ENCODE measurements at places on chromosomes 2 and 18.
A peak's percentile ranks its signal among the peaks of the same experiment; 100 is the strongest.

DNA sequence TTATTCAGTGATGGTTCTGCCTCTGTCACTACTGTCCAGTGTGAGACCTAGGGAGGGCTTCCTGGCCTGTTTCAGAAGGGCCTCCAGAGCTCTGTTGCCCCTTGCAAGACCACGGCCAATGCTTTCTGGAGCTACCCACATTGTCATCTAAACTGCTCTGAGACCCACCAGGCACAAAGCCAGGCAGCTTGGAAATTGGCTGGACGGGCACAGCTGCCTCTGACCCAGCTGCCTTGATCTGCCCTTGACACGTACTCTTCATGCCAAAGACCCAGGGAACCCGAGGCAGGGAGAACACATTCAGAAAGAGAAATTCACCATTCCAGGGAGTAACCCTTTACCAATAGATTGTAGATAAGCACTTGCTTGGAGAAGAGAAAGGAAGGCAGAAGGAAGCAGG lies 183.7 kb upstream of the SIX2 start:
- no peak for DNase-seq

DNA sequence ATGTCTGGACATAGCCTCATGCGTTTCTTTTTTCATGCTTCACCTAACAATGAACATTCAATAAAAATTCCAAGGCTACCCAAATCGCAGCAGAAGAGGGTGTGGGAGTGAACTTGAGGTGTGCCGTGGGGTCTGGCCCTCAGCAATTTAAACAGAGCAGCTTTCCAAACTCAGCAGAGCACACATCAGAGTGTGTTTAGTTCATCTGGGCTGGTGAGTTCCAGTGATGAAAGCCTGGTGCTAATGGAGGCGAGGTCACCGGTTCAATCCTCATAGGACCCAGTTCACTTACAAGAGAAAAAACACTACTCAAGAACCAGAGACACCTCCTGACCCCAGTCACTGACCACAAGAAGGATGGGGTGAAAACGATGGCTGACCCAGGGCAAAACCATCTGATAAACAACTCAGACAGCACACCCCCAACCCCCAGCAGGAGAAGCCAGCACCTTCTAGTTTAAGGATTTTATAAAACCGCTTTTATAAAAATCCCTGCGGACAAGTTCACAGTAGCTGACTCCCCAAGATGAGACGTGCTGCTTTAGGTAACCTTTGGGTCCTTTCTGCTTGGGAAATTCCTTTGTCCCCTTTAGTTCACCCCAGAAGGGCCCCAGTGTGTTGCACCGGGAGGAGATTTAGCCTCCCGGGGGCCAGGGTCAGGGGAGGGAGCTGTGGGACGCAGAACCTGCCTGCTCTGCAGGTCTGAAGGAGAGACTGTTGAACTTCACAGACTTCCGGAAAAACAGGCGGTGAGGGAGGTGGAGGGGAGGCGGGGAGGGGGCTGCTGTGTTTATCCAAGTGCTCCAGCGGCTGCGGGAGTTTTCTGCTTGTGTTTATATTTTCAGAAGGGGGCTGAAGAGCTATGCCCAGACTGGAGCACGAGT lies 152.7 kb upstream of the SOX11 start:
- no peak for DNase-seq

- DNase-seq: no peak
These were observed 16.2 kb downstream of the KLF7 start for GRCh38 chr2:207149249-207150213.

GRCh38 chr2:150832686-150833085 lies 345.2 kb upstream of the RND3 start:
- no peak for DNase-seq

GRCh38 chr2:83630351-83630750 lies 828.7 kb downstream of the SUCLG1 start:
- DNase-seq: no peak

DNA sequence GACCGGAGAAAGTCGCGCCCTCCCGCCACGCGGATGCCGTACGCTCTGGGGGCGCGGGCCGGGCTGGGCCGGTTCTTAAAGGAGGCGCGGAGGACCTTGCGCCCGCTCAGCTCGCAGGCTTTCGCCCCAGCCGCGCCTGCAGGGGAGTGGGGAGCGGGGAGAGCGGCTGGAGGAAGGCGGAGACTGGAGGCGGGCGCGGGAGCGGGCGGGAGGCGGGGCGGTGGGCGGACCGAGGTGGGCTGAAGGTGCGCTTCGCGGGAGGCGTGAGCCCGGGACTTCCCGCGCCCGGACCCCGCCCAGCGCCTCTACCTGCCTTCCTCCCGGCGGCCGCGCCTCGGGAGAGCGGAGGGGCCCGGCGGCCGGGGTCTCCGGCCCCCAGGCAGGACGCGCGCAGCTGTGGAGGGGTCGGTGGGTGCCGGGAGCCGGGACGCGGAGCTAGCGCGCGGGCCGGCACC lies at the start of gene ADRA2B:
Gene ADRA2B (minus strand): TSS at position 148 of the 455 bp plus-strand sequence. CDS start 422 bp downstream, outside the sequence.
- peak; percentile 64 for DNase-seq

- DNase-seq: no peak
These were observed 14.1 kb upstream of the PLEKHH2 start for GRCh38 chr2:43622931-43623451.

DNA sequence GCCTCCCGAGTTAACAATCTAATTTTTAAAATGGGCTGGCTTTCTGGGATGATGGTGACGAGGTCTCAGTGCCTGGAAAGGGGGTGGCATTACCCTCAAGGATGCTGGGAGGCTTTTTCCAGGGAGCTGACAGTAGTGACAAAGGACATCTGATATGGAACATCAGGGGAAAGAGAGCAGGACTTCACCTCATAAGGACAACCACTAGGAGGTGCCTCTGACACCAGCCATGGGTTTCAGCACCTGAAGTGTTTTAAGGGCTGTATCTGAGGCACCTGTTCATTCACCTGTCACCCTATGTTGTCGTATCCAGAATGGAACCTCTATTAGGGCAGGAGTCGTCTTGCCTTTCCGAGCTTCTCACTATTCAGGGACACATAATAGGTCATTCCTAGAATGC lies 10.8 kb downstream of the IL36B start:
- no peak for DNase-seq

DNA sequence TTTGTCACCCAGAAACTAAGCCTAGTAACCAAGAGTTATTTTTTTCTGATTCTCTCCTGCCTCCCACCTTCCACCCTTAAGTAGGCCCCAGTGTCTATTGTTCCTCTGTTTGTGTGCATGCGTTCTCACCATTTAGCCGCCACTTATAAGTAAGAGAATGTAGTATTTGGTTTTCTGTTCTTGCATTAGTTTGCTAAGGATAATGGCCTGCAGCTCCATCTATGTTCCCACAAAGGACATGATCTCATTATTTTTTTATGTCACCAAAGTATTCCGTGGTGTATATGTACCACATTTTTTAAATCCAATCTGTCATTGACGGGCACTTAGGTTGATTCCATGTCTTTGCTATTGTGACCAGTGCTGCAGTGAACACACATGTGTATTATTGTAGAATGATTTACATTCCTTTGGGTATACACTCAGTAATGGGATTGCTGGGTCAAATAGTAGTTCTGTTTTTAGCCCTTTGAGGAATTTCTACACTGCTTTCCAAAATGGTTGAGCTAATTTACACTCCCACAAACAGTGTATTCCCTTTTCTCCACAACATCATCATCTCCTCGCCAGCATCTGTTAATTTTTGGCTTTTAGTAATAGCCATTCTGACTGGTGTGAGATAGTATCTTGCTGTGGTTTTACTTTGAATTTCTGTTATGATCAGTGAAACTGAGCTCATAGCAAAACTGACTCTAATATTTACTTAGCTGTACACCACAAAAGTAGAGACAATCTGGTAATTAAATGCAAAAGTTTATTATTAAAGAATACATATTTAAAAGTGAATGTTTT lies 660.1 kb upstream of the SLC8A1 start:
- DNase-seq: no peak

DNA sequence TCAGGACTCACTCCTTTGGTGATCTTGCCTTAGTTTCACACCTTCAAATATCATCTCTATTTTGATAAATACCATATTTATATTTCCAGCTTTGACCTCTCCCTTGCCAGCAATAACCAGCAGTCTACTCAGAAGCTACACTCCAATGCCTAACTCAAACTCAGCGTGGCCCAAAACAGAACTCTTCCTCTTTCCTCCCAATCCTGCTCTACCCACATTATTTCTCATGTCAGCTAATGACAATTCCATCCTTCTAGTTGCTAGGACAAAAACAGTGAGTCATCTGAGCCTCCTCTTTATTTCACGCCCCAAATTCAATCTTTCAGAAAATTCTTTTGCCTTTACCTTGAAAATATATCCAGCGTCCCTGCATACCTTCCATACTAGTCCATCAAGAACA lies 23.5 kb downstream of the CYRIA start:
- no peak for DNase-seq

DNA sequence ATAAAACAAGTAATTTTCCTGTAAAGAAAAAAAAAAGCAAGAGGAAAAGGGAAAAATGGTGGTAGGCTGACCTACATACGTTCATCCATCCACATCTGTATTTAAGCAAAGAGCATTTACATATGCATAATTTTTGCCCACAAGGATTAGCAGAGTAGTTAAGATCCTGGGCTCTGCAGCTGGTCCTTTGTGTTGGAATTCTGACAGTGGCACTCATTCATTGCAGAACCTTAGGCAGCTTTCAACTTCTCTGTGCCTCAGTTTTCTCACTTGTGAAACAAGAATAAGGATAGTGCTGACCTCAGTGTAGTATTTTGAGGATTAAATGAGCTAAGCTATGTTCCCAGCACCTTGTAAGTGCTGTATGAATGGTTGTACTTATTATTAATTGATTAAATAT lies 211.3 kb downstream of the ARL4C start:
- DNase-seq: no peak

GRCh38 chr2:222805591-222806304 lies 55.1 kb upstream of the ACSL3 start:
- DNase-seq: no peak

- no peak for DNase-seq
These were observed 39.6 kb downstream of the ASB1 start for GRCh38 chr2:238466243-238466756.

DNA sequence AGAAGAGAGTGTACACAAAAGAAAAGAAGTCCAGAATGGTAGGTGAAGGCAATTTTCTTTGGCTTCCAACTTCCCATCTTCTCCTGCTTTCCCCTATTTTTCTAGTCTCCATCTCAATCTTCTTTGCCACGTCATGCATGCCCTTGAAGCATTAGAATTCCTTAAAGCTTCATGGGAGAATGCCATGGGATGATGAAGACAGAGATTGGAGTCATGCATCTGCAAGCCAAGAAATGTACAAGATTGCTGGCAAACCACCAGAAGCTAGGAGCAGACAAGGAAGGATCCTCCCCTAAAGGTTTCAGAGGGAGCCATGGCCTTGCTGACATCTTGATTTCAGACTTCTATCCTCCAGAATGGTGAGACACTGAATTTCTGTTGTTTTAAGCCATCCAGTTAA lies 305.9 kb downstream of the HRH4 start:
- DNase-seq: no peak

- DNase-seq: no peak
These were observed 118.9 kb downstream of the LPIN1 start for GRCh38 chr2:11865378-11865777.

- DNase-seq: no peak
These were observed 42.7 kb downstream of the MPHOSPH10 start for GRCh38 chr2:71173096-71173495.

DNA sequence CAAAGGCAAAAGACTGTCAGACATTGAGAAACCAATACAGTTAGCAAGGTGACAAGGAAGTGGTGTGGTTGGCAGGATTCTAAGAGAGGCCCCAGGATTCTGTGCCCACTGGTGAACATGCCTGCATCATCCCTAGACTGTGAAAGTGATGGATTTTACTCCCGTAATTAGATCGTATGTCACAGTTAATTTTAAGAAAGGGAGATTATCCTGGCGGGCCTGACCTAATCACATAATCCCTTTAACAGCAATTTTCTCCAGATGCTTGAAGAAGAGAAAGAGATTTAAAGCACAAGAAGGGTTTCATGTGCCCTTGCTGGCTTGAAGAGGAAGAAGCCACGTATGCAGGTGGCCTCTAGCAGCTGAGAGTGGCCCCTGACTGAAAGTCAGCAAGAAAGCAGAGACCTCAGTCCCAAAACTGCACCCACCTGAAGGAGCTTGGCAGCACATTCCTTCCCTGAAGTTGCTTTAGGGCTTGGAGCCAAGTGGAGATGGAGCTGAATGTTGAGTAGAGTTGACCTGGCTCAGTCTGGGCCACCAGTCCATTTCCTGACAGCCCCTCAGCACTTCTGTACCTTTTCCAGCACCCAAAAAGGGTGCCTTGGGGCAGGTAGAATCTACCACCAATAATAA lies 49.1 kb downstream of the GTF3C3 start:
- DNase-seq: no peak

- no peak for DNase-seq
These were observed 30.6 kb downstream of the ADRA2B start for GRCh38 chr2:96085541-96086355.

DNA sequence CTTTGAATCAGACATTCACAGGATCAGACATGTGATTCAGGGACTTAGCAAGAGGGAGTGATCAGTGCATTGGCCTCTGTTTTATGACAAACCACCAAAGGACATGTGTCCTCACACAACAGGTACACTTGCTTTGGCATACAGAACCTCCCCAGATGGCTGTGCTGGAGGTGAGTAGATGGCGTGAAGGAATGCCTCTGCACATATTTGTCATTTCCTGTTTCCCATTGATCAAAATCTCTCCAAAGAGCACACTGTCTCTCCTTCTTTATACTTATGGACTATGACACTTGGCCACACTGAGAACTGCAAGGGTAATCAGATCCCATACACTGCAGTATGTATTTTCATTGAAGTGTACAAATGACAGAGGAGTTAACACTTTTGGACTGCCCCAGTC lies 927.6 kb downstream of the TSN start:
- no peak for DNase-seq

GRCh38 chr2:226583715-226584114 lies 215.9 kb downstream of the IRS1 start:
- DNase-seq: no peak

DNA sequence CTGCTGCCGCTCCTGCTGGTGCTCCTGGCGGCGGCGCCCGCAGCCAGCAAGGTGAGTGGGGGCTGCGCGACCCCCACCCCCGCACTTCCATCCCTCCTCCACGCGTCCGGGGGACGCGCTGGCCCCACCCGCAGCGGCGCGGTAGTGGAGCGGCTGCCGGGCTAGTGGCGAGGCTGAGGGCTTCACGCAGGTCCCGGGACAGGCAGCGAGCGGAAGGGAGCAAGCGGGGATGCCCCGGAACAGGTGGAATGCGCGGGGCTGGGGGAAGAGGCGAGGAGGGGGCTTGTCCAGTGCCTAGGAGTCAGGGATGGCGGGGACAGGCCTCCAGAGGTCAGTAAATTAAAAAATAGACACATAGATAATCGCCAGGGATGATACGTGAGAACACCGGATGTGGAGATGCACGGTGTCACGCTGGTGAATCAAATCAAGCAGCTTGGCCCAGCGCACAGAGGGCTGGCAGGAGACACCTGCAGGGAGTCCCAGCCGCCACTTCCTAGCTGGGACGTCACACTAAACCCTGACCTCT lies 403 bp downstream of the COL4A3 start:
- no peak for DNase-seq

DNA sequence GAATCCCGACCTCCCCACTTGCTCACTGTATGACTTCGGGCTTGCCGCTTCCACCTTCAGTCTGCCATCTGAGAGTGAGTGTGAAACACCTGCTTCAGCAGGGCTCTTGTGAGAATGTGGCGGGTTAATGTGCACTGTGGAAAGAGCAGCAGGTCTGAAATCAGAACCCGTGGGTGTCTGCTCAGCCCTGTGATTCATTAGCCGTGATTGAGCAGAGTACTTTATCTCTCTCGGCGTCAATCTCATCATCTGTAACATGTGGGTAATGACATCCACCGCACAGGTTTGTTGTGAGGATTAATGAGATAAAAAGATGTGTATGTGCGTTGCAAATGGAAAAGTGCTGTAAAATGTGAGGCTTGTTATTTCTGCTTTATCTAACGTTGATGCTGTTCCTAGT lies 128.6 kb downstream of the LRATD1 start:
- no peak for DNase-seq

GRCh38 chr2:85796341-85797262 lies 42.8 kb downstream of the ATOH8 start:
- DNase-seq: no peak
